ENCODE measurements at places on chromosomes 5 and 9.

DNA sequence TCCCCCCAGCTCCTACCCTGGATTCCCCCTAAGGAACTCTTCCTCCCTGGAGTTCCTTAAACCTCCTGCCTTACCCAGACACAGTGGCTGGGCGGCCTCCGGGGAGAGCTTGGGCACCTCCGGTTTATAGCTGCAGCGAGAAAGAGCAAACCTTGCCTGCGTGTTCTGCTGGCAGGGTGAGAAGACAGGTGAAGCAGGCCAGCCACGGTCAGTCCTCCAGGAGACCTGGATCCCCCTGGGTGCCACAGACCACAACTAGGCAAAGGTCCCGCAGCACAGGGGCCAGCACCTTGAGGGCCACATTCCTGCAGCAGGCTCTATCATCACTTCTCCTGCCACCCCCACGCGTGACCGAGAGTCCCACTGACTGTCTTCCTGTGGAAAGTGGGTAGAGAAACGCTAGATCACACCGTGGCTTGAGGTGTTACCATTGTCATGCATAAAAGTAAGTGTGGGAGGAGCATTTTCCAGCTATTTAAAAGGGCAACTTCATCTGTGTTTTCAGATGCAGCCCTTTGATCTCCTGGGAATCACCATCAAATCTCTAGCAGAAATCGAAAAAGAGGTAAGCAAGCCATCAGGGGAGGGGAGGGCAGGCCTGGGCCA, 130.2 kb upstream of the LMX1B start:
- no peak for DNase-seq

DNA sequence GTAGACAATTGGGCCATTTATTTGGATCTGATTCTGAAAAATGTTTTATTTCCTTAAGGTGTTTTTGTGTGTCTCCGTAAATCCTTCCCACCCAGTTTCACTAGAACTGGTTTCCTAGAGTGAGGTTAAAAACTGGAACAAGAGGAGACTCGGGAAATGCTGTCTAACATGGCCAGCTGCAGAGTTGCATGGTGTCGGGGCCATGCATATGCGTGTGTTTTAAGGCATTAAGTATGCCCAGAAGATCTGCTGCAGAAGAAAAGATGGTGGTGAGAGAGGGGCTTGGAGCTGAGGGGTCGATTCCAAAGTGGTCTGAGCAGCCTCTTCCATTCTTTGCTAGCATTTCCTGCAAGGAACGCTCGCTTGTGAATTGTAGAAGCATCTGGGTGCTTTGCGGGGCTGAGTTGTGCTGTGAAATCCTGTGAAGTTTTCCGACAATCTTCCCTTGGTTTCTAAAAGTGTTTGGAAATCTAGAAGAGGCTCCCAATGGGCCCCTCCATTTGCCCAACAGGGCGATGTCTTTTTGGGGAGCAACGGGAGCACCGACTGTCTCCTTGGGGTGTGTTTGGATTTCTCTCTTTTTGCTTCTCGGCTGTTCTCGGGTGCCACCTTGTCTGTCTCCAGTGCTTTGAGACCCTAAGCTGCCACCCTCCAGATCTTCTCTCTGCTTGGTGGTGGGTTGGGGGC, 113.8 kb downstream of the COL5A1 start:
- DNase-seq: no peak

DNA sequence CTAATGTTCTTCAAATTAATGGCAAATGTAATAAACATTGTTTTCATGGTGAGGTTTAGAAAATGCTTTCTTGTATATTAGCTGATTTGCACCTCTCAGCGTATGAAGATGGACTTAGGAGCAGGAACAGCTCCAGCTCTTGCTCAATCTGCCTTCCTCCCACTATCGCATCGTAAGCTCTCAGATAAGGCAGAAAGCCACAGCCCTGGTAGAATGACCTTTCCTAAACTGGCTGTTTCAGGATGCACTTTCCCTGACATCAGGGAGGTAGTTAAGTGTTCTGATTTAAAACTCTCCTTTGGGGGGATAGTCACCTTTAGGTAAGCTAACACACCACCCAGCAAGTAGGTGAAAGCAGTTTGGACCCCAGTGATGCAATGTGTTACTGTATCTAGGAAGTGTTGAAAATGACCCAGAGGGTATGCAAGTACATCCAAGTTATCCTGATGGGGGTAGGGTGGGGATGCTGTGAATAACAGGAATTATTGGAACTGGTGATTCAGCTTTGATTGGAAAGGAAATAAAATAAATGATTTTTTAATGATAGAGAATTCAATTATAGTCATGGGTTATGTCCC, 72.3 kb downstream of the LMNB1 start:
- no peak for DNase-seq

- no peak for DNase-seq
These were observed 31.4 kb upstream of the ANKRD55 start for GRCh38 chr5:56264417-56265025.

GRCh38 chr5:127572930-127573329, 55.5 kb downstream of the PRRC1 start:
- no peak for DNase-seq

DNA sequence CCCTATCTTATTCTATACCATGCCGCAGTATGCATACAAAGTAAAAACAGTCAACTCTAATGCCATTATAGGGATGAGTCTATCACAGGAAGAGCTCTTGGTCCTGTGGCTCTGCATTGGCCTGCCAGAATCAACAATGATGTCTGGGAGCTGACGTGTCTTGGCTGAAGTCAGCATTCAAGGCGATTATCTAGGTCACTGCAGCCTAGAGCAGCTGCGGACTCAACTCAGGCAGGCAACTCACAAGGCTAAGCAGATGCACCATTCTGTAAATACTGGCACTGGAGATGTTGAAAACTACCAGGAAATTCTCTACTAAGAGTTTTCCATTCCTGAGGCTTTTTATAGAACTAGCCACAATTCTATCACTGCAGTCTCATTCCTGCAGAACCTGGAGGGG, 13.3 kb downstream of the SPATA9 start:
- DNase-seq: peak; percentile 87

DNA sequence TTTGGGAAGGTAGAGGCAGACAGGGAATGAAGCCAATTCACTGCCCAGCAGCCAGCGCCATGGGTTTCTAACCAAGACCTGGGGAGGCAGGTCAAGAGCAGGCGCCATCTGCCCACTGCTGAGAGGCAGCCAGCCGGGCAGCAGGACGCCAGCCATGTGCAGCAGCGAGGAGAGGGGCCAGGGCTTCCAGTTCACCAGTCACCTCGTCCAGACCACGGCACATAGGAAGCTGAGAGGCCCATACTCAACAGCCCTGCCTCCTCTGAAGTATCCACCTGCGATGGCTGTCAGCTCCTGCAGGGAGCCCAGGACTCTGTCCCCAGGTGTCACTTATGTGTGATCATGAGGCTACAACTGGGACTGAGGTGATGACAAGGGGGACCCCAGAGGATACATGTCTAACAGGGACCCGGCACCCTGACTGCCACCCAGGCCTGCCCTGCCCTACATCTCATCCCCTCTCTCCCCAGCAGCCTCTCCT, 30.1 kb downstream of the IPPK start:
- peak; percentile 36 for DNase-seq

DNA sequence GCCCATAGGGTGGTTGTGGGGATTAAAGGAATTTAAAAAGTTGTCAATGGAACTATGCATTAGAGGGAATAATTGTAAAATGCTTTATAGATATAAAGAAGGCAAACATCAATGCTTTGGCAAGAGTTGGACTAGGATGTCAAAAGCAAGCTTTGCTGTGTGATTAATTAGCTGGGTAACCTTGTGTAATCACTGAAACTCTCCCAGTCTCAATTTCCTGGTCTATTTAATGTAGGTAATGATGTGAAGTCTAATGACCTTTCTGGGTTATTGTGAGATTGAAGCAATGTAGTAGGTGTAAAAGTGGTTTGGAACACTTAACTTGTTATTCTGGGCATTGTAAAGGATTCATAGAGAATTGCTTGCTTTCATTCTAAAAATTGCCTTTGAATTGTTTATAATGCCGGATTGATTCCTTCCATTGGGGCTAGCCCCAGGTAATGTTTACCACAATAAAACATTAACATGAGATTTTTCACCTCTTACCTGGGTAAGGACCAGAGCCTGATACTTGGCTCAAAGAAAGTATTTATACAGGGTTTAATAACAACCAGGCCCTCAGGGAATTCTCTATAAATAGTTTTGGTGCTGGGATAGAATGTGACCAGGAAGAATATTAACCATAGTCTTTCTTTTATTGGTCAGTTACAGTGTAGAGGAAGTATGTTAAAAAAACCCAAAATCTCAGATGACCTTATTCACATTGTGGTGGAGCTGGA, 30.0 kb upstream of the CLINT1 start:
- no peak for DNase-seq

- DNase-seq: no peak
These were observed 10.4 kb upstream of the PDCD1LG2 start for GRCh38 chr9:5499889-5500398.

DNA sequence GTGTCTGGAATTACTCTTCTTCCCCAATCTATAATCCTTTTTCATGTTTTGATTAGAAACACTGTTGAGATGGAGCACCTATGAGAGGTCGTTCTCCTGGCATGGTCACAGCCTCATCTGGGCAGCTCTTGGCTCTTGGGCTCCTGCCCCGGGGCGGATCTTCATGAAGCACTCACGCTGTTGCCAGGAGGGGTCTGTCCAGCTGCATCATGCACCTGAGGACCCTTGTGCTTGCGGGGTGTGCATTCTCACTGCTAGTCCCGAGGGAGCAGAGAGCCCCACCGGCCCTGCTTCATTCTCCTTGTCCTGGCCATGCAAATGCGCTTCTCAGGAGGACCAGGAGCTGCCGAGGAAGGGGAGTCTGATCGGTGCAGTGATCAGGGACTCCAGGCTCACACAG, 117.6 kb upstream of the S1PR3 start:
- DNase-seq: no peak

- DNase-seq: no peak
These were observed 2.2 kb downstream of the RBM27 start for GRCh38 chr5:146205499-146206202.

DNA sequence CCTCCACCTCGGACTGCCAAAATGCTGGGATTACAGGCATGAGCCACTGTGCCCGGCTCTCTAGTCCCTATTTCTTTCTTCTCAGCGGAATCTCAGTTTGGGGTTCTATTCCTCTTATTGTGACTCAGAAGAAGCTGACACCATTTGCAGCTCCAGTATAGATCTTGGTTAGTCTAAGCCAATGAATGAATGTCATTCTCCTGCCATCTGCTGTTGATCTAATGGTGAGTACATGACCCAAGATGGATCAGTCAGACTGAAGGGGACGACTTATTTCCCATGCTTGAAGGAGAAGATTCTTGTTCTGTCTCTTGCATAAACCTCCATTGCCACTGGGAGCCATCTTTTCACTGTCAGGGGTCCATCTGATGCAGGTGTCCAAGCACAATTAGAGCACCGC, 76.0 kb upstream of the KLF9 start:
- no peak for DNase-seq

GRCh38 chr9:119801311-119801710, 432.1 kb upstream of the BRINP1 start:
- no peak for DNase-seq

DNA sequence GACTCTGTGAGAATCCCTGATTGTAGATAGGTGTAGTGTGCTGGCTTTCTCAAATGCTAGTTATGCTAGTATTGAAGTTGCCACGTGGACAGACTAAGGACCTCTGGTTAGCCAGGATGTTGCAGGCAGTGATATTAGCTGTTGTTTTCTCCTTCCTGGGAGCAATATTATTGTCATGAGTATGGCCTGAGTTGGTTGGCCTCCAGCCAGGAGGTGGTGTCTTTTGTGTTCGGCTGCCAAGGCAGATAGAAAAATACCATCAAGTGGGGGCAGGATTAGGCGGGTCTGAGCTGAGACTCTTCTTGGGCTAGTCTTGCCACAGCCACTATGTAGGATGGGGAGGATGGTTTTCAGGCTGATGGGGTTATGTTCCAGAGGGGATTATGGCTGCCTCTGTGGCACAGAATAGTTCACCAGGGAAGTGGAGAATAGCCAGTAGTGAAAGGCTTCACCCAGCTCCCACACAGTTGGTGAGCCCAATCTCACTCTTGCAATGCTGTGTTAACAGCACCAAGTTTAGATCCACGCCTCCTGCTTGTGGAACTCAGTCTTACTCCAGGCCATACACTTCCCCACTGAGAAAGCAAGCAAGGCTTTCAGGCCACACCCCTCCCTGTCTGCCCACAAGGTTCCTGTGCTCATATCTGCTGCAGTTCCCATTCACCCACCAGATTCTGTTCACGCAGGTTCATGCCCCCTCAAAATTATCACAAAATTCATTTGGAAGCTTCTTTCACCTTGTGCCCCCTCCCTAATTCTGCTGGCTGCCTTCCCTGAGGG, 31.2 kb downstream of the GHR start:
- DNase-seq: no peak
